ENCODE measurements at places on chromosomes 1 and 21.

DNA sequence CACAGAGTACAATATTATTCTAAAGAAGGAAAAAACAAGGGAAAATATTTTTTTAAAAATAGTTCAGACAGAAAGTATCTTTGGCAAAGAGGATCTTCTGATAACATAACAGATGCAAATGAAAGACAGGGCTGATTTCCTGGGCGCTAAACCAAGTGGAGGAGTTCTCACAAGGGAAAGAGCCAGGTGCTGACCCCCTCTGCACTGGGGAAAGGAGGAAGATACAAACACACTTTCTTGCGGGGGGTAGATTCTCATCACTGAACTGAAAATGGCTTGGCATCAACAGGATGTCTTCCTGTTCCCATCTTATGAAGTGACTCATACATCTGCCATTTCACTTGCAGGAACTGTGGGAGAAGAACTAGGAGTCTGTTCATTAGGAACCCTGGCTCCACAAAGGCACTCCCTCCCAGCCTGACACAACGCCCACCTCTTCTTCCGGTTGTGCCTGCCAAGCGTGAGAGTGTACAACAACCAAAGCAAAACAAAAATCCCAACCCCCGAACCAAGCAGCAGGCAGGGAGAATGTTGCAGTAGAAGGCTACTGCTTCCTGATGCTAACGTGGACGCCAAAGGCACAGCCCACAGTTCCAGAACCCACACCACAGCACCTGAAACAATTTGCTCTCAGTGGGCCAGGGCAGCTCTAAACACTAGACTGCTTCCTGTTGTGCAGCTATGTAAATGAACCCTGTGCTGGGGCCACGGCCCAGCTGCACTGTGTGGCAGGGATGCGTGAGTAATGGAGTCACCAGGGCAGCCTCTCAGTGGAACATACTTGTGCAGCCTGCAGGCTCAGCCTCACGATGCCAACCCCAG, 51.0 kb downstream of the GADD45A start:
- DNase-seq, result peak; percentile 30

GRCh38 chr1:20555025-20555757, 2.8 kb downstream of the FAM43B start:
- DNase-seq, result no peak

DNA sequence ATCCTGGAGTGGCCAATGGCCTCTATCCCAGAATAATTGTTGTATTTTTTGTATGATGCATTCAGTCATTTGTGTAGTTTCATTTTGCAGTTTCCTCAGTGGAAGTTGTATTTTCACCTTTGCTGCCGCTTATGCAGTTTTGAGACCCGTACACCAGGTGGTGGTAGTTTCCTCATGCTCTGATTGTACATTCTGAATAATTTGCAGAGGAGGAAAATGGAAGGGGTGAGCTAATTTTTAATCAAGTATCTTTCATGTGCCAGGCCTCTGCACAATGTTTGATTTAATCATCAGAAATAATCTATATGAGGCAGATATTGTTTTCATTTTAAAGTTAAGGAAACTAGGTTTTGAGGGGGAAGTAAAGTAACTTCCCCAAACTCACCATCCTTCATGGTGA, 29.5 kb downstream of the HLX start:
- DNase-seq, result no peak

- DNase-seq, result no peak
Observed at GRCh38 chr1:10904396-10905358, 107.8 kb upstream of the TARDBP start.

- DNase-seq, result no peak
Observed at GRCh38 chr1:8200317-8201115, 117.4 kb upstream of the SLC45A1 start.

GRCh38 chr1:242201090-242201489, 202.2 kb upstream of the MAP1LC3C start:
- no peak for DNase-seq

- DNase-seq, result no peak
Observed at GRCh38 chr1:193256019-193256418, 69.6 kb upstream of the B3GALT2 start.

DNA sequence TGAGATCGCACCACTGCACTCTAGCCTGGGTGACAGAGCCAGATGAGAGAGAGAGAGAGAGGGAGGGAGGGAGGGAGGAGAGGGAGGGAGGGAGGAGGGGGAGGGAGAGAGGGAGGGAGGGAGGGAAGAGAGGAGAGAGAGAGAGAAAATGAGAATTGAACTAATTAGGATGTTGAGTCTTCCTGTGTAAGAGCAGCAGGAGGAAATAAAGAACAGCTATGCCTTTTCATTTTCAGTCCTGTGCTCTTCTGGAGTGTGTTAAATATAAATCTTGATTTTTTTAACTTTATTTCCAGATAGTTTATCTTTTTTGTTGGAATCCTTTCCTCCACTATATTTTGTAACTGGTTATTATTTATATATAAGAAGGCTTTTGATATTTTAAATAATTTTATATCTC, 27.1 kb downstream of the DNTTIP2 start:
- DNase-seq, result no peak

DNA sequence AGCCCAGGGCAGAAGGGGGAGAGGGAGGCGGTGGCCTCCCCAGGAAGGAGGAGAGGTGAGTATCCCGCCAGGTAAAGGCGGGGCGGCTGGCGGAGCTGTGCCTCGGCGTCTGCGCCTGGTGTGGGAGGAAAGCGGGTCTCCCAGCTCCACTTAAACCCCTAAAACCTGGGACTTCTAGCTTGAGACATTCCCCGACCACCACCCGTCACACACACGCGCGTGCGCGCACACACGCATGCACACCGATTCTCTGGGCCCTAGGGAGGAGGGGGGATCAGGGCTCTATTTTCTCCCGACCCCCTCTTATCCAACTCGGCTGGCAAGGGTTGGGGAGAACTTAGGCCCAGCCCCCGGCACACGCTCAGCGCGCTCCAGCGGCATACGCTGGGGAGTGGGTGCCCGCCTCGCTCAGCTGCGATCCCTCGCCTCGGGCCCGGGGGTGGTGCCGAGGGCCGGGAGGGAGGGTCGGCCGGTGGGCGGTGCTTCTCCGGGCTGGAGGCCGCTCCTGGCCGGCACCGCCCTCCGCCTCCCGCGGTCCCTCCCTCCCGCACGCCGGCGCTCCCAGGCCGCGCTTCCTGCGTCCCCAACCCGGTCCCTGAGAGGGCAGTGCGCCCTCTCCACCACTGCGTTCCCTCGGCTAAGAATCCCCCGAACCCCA, at the start of gene TMEM51:
Gene TMEM51 (plus strand): TSS at position 564 of the 658 bp plus-strand sequence. CDS start 61,341 bp downstream, outside the sequence.
- peak; percentile 46 for DNase-seq

- DNase-seq, result no peak
Observed at GRCh38 chr1:96488777-96489176, 232.8 kb upstream of the PTBP2 start.

DNA sequence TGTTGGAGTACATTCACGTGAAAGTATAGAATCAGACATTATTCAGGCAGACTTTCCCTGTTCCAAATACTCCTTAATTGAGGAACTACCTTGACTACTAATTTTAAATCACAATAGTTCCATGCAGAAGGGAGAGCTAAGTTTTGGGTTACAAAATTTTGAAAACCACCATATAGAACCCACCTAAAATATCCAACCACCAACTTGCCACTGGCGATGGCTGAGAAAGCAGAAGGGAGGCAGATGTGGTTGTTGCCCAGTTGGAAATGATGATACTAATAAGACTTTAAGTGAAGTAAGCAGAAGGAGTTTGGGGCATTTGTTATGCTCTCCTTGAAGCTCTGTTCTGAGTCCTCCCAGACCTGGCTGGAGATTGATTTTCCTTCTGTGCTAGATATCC, 190.7 kb downstream of the HLX start:
- DNase-seq, result no peak

GRCh38 chr21:45086337-45086958, 12.1 kb downstream of the ADARB1 start:
- DNase-seq, result no peak

DNA sequence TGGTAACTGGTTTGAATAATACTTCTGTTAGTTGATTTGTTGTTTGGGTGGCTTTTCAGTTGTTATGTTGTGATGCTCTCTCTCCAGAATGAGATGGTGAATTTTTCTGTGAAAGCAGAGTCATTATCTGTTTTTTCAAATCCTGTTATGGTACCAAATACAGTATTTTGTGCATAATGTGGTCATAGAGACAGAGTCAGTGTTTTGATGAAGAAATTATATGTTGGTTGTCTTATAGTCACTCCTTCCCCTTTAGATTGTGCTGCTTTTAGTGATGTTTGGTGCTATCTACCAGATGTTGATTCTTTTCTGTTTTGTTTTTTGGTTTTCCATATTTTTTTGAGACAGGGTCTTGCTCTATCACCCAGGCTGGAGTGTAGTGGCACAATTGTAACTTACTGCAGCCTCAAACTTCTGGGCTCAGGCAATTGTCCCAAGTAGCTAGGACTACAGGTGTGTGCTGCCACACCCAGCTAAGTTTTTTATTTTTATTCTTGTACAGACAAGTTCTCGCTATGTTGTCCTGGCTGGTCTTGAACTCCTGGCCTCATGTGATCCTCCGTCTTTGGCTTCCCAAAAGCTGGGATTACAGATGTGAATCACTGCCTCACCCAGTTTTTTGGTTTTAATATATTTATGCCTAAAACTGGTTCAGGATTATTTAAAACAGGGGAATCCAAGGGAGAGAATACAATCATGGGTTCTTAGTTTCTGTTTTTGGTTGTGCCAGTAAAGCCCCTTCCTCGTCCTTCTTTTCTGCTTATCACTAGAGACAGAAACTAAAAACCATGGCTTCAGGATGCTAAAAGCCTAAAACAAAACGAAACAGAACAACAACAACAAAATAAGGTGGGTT, 7.3 kb downstream of the PPP2R5A start:
- no peak for DNase-seq

DNA sequence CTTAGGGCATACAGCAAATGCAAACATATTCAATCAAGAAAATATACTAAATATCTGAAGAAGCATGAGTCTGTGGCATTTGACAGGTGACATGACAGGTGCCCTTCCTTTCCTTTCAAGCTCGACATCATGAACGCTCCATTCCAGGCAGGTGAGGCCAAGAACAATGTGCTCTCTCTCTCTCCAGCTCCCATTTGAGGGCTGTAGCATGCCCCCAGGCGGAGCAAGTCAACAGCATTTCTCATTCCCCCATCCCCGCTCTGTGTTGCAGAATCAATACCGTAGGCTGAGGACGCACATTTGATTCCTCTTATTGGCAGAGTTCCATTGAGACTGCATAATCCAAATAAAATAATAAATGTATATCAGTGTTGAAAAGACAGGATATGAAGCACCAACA, 24.6 kb upstream of the PLPPR4 start:
- DNase-seq, result no peak

DNA sequence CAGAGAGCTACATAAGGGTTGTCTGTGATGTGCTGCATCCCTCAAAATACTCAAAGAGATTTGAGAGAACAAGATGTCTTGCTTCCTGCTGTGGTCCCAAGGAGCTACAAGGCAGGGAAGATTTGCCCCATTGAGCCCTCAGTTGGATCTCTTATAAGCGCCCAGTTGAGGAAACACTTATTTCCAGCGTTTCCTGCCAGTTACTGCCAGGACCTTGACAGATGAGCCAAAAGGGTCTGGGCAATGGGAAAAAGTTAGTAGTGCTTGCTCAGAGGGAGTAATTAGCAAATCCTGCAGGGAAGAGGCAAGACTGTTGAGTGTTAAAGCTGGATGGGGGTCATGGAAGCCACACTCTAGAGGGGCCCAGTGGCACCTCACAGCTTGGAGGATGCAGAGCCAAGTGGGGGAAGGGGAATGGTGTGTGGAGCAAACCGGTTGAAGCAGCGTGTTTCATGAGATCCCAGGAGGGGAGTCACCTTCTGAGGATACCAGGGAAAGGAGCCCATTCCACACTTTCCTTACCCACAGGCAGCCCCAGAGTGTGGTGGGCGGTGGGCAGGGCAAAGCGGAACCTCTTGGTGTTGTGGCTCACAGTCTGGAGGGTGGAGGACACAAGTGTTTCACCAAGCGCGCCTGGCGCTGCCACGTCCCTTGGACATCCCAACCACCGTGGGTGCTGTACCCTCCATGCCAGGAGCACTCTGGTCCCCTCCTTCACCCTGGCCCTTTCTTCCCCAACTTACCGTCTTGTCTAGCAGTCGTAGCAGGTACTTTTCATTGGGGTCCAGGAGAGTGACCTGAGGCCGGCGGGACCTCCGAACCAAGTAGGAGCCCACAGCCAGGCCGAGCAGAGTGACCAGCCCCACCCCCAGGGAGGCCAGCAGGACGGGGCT, 805 bp downstream of the CYB5R1 start:
- DNase-seq, result no peak

GRCh38 chr1:36159614-36160387, 3.8 kb downstream of the MAP7D1 start:
- DNase-seq, result no peak

DNA sequence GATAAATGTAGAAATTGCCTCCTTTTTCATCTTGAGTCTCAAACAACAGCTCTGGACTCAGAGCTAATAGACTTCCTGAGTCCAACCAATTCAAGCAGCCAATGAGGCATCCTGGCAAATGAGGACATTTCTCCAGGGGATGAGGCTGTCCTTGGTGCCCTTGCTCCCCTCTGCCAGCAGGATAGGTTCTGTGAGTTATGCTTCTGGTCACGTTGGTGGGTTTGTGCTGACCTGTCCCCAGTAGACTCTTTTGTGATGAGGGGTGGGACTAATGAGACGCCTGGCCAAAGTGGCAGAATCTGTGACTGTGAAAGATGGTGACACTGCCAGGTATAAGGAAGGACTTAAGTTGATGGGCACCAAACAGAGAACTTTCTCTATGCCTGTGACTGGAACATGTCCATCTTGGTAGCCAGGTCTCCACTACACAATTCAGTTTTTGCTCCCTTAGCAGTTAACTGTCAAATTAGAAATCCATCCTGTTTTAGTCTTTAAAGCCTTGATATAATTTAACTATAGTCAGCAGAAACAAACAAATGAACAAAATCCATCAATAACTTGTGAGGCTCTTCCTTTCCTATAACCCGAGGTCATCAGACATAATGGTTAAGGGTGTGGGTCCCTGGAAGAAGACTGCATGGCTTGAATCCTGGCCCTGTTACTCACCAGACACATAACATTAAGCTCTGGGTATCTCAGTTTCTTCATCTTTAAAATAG, 35.7 kb upstream of the THEM4 start:
- DNase-seq, result no peak

DNA sequence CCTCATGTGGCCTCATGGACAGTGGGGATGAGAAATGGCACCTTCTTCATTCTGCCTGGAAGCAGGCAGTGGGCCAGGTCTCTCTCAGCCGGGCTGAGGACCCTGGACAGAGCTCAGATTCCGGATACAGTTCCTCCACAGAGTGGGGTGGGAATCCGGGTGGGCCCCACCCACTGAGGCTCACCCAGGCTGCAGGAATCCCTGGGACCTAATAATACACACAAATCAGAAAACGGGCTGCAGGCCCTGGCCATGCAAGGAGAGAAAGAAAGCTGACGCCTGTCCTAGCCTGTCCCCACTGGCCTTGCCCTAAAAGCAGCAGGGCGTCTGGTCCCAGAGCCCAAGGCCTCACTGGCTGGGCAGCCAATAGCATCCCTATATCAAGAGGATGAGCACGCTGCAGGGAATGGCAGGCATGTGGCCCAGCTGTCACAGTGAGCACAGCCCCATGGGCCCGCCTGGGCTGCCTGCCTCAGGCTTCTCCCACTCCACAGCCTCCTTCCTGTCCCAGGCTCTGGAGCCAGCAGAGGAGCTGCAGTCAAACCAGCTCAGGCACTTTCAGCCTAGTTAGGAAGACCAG, 25.3 kb downstream of the ACTA1 start:
- no peak for DNase-seq

All from NCI-H748 treated with DMSO at 0.1 percent for 48 hours (cell line).